ENCODE measurements at places on chromosomes 13 and 19. TPM values are rescaled to one million over a fixed set of nuclear protein-coding genes. Genes with fewer than 3 reads are reported as not detected.

The DZIP1 gene
- total RNA-seq = 8.6 TPM

DNA sequence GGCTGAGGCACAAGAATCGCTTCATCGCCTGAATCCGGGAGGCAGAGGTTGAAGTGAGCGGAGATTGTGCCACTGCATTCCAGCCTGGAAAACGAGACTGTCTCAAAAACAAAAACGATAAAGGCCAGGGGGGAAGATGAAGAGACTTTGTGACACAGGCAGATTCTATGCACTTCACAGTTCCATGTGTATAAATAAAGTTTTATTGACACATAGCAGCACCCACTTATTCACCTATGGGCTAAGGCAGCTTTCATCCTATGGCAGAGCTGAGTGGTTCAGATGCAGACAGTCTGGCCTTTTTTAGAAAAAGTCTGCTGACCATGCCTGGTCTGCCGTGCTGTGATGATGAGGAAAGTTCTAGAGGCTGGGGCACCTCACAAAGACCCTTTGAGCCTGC lies 5.6 kb downstream of the LMNB2 start:
- no peak for DNase-seq

- no peak for DNase-seq
Measured at GRCh38 chr13:73070451-73071098, 11.8 kb downstream of the KLF5 start.

DNA sequence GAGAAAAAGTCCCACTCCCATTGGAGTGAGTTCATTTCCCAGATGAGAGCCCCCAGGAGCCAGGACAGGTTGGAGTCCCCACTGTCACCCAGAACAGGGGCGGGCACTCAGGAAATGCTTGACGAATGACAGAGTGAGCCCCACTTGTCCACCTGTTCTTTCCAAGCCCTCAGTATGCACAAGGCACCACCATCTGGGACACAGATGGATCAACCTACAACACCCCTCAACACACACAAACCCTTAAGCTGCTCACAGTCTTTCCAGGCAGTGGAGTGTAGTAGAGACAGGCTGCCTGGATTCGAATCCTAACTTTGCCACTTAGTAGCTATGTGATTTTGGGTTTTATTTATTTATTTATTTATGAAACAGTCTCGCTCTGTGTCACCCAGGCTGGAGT lies 8.0 kb downstream of the ARHGEF1 start:
- DNase-seq = no peak

The MYO1F gene
- 0.26 TPM for total RNA-seq

DNA sequence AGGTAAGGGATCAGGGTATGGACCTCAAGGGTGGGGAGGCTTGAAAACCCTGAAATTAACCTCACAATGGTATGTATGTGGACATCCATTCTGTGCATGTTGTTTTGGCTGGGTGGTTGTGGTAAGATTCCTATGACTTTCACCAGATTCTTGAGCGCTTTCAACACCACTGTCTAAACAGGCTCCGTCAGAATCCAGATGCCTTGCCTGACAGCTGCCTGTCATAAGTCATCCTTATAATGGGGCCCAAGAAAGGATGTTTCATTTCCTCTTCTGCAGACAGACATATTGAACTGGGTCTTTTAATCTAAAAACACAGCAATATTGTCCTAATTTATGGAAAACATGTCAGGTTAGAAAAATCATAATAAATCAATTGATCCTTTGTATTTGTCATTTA lies 41.3 kb downstream of the ALOX5AP start:
- no peak for DNase-seq

The KIR2DL3 gene
- total RNA-seq = not detected

The CRLF1 gene
- 305 TPM for total RNA-seq

DNA sequence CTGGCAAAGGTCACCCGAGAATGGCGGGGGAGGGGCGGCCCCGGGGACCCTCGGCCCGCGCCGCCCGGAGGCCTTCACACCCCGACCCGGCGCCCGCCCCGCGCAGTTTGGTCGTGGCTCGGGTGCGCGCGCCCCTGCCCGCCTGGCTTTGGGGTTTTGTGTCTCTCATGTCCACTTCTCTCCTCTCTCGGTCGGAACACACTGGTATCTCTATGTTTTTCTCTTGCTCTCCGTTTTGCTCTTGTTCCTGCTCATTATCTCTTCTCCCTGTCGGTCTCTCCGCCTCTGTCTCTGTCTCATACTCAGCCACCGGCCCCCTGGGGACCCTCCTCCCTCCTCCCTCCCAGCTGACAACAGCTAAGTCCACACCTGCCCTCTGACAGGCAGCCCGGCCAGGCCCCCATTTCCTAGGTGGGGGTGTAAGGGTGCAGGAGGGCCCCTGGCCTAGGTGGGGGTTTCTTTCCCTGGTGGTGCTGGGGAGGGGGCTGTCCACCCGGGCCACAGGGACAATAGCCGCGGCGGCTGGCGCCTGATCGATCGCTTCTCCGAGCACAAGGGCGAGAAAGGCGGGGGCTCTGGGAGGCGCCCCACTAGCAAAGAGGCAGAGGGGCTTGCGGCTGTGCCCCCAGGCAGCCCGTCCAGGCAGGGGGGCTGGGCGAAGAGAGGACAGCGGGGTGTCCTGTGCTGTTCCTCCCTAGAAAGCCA lies 2.3 kb downstream of the ONECUT3 start:
- DNase-seq = no peak

The WDR88 gene
- total RNA-seq = not detected

The TSSK6 gene
- 2.5 TPM for total RNA-seq

DNA sequence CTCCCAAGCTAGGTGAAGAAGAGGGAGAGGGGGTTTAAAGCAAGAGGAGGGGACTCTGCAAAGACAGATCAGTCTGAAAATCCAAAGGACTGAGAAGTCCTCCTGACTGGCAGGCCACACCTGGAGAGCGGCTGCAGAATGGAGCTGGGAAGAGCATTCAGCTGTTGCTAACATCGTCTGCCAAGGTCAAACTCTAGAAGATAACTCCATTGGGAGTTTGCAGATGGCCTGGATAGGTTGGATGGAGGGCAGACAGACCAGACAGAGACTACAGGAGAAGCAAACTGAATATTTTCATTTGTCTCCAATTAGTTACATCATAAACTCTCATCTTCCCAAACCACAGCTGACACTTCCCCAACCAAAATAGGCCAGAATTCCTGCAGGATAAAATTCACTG lies 19.9 kb upstream of the SHISA2 start:
- no peak for DNase-seq

GRCh38 chr19:8113017-8113416 lies 36.4 kb downstream of the FBN3 start:
- no peak for DNase-seq

The RGS9BP gene
- 0.13 TPM for total RNA-seq

The KLHL1 gene
- not detected for total RNA-seq

The DCLK1 gene
- total RNA-seq = 11.2 TPM

GRCh38 chr13:75643182-75643581 lies 7.1 kb downstream of the LMO7 start:
- DNase-seq = no peak

The PPP1R12C gene
- total RNA-seq = 94.6 TPM

DNA sequence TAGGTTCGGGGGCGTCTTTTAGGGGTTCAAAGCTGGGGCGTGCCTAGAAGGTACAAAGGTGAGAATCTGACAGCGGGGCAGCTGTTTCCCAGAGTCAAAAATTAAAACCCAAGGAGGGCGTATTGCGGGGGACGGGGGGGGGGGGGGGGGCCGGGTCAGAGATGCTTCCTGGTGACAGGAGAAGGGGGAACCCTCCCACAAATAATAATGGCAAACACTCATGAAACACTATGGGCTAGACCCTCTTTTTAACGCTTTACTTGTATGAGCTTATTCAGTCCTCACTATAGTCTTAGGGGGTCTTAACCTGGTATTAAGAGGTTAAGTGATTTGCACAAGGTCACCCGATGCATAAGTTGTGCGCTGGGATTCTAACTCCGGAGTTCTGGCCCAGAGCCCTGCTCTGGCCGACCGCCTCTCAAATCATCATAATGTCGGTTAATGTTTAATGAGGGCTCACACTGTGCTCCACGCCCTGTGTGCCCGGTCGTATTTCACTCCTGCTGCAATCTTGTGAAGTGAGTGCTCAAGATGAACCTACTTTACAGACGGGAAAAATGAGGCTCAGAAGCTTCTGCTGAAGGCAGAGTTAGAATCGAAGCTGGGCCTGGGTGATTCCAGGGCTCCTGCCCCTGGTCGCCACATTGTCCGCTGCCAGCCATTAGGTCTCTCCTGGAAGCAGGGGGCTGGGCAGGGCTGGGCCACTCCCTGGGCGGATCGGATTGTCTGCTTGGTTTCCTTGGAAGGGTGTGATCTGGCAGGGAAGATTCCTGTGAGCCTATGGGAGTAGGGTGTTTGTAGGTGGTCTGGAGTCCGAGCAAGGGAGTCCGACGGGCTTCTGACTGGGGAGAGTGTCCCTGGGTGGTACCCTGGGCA lies 964 bp downstream of the PAK4 start:
- peak; percentile 64 for DNase-seq

The IGLON5 gene
- total RNA-seq = 0.94 TPM

The RASAL3 gene
- 1.1 TPM for total RNA-seq

All from A673 (cell line).